ENCODE measurements at places on chromosomes 11 and 22.

DNA sequence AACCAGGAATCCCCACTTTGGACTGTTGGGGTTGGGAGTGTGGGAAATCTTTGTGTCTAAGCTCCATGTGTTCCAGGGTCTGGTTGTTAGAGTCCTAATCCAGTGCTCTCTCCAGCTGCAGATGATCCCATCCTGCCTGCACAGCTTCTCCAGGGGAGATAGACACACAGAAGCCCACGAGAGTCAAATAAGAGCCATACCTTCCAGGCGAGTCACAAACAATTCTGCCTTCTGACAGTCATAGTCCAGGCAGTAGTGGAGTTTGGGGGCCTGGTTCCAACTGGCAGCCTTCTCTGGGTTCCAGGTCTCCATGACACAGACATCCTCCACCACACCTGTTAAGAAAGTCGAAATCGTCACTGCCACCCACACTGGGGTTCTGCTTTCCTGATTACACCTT, 32.1 kb downstream of the SYT13 start:
- DNase-seq, result no peak

DNA sequence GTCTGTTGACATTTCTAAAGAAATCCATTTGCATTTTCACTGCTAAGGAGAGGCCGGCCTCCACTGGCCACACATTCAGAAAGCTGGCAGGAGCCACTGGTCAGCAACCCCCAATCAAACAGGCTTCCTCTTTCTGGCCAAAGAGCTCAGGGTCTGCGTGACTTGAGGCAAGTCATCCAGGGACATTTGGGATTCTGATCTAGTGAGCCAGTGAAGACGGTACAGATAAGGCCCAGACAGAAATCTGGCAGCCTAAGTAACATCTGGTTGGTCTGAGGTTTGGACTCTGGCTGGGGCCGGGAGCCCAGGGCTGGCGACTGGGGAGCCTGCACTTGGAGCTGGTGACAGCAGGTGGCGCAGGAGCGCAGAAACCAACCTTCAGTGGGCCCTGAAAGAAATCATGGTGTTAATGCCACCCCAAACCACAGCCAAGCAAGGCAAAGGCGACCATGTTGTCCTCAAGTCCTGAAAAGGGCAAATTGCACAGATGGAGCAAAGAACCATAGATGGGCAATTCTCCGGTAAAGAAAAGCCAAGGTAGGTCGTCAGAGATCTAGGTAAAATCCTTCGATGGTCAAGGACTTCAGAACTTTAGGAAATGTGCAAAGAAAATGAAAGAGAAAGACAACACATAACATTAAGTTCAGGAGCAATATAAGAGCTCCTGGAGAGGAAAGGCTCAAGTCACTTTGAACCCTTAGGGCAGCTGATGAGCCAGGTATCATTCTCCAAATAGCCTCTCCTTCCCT, 99.4 kb upstream of the BLID start:
- peak; percentile 11 for DNase-seq

- no peak for DNase-seq
These were observed 14.1 kb downstream of the WT1 start for GRCh38 chr11:32420937-32421901.

DNA sequence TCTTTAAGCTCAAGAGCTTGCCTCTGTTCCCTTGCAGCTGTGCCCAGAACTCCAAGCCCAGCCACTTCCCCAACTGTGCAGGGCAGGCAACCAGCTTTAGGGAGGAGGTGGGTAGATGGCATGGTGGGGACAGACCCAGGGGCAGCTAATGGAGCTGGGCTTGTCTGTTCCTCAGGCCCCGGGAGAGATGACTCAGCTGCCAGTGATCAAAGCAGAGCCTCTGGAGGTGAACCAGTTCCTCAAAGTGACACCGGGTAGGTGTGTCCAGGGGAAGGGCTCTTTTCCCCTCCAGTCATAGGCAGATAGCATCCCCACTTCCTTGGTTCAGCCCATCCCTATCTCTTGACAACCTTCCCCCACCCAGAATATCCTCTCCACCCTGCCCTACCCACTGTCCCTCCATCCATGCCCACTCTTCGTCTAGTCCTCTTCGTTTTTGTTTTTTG, 32.4 kb downstream of the CREB3L1 start:
- no peak for DNase-seq

- no peak for DNase-seq
These were observed 1.2 kb downstream of the HIKESHI start for GRCh38 chr11:86303257-86303656.

DNA sequence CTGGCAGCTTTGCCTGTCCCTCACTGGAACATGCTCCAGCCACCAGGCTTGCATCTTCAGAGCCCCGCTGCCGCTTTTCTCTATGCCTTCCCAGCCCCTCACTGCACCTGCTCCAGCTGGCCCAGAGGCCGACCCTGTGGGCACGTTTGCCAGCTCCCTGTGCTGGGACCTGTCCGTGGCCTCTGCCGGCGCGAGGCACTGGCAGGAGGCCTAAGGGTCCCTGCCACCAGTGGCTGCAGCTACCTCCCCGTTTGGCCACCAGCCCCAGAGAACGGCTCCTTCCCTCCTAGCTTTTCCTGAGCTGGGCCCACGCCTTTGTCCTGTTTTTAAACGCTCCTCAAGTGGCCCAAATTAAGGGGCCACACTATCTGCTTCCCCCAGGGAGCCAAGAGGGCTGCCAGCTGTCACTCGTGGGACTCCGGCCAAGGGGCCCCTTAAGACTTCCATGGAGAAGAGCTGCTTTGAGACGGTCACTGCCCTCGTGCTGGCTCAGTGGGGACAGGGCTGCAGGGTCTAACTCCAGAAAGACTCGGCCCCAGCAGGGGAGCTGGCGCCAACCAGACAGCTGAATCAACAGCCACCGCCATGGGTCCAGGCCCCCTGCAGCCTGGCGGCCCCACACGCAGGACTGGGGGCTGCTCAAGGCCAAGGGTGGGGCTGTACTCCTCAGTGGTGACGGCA, 24.6 kb upstream of the WNT7B start:
- DNase-seq, result peak; percentile 53

GRCh38 chr11:74626130-74626529, 33.7 kb downstream of the POLD3 start:
- no peak for DNase-seq

GRCh38 chr11:11167806-11168205, 185.2 kb downstream of the CSNK2A3 start:
- no peak for DNase-seq

- DNase-seq, result no peak
These were observed 296.8 kb upstream of the FOLH1 start for GRCh38 chr11:49505231-49505630.

- DNase-seq, result peak; percentile 14
These were observed at the start of gene APLNR for GRCh38 chr11:57237204-57237681. Gene APLNR (minus strand): TSS chr11:57237250. CDS start chr11:57237004, 246 bp downstream.

DNA sequence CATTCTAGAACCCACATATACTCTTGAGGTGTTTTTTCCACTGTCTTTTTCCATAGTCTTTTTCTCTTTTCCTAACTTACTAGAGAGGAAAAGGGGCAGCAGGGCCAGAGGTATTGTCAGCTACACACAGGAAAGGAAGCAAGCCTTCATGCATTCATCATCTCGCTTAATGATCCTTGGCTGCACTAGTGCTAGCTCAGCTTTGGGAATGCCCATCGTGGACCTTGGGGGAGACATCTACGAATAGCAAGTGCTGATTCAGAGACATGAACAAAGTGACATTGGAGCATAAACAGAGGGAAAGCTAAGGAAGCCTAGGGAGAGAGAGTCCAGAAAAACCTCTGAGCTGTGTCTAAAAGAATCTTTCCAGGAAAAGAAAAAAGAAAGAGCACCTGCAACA, 466.3 kb upstream of the ARHGAP42 start:
- DNase-seq, result no peak

Data from DMS 273 treated with DMSO at 0.1 percent for 48 hours (cell line).